ENCODE measurements at places on chromosomes 2 and 18.

GRCh38 chr18:47669815-47670214 is 260.6 kb downstream of the SMAD2 start:
- no peak for DNase-seq

GRCh38 chr2:224513991-224514390 is 71.2 kb downstream of the CUL3 start:
- no peak for DNase-seq

DNA sequence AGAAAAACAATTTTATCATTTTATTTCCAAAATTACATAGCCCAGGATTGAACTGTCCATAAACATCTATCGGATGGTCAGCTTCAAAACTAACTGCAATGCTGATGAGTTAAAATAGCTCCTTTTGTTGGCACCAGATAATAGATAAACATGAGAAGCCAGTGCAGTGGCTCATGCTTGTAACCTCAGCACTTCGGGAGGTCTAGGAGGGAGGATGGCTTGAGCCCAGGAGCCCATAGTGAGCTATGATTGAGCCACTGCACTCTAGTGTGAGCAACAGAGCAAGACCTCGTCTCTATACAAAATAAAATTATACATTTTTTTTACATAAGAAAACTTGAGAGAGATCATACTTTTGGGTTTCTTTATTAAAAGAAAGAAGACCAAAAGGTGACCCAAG is 34.6 kb upstream of the IMPA2 start:
- no peak for DNase-seq

DNA sequence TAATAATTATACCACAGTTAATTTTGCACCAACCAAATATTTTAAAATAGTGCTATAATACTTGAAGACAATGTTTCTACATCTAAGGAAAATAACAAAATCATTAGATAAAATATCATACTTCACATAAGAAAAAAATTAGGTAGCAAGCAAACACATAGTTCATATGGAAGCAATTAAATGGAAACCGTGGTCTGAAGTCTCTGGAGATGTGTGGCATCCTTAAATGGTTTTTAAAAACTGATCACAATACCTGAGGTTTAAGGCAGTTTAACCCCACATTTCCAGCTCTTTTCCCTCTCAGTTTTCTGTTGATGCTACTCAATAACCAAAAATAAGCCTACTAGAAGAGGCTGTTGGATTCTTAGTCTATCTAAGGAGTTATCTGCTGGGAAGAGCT is 71.3 kb downstream of the ASXL2 start:
- no peak for DNase-seq

- DNase-seq = no peak
These were observed 160.5 kb downstream of the ZFP36L2 start for GRCh38 chr2:43065871-43066270.

DNA sequence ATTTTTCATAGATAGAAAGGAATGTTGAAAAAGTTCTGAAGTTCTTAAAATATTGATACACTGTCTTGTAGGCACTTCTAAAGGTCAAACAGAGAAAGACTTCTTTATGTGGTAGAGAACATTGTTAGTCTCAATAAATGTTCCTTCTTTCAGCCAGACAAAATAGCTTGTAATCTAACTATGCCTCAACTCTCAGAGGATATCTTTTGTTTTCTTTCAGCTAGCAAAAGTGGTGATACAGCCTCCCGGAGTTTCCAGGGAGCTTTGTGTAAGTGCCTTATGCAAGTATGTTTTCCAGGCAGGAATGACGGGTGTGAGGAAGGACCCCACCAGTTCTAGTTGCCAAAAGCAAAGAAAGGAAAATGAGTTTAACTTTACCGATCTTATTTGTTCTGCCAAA is 452.1 kb upstream of the ST6GAL2 start:
- no peak for DNase-seq

DNA sequence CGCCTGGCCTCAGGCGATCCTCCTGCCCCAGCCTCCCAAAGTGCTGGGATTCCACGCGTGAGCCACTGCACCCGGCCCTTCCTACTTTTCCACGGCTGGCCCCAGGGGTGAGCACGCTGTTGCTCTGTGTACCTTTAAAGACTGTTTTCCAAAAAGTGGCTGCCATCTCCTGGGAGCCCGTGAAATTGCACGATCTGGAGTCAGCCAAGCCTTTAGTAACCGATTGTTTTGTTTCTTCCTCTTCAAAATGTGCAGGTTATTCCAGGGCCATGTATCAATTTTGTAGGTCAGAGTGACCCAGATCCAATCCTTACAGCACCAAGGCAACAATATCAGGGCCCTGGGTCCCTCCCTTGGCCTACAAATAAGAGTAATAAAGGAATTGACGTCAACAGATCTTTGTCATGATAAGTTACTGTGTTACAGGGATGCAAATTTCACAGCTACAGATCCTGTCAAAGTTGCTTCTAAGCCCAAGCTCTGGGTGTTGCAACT is 135.6 kb upstream of the ZNF236 start:
- DNase-seq = no peak

GRCh38 chr2:175147186-175147585 is 20.8 kb downstream of the ATF2 start:
- no peak for DNase-seq

GRCh38 chr18:23503963-23504344 is 643 bp downstream of the RMC1 start:
- DNase-seq = no peak

- DNase-seq = no peak
These were observed 39.5 kb upstream of the NPAS2 start for GRCh38 chr2:100780203-100781008.

GRCh38 chr2:121777699-121778058 is 22.2 kb downstream of the TSN start:
- DNase-seq = no peak

- DNase-seq = no peak
These were observed 74.8 kb upstream of the PIEZO2 start for GRCh38 chr18:11224153-11224552.
